ENCODE measurements at places on chromosomes 4 and X.
A peak's percentile ranks its signal among the peaks of the same experiment; 100 is the strongest.

- DNase-seq, result peak; percentile 60
These were observed 1.5 kb downstream of the IRF2 start for GRCh38 chr4:184472614-184473498.

DNA sequence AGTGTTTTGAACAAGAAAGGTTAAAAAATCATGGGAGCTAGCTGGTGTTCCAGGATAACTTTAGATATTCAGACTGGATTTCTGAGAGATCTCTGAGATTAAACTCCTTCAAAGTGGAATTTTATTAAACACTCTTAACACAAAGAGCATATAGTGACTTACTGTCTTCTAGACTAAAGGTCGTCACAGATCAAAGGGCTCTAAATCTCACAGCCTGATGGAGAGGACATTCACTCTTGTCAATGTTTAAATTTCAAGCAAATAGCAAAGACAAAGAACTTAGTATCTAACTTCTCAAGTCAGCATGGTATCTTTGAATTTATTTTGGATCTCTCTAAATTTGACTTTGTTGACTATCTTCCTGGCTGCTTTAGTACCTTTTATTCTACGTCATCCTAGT, 53.7 kb upstream of the NUDT6 start:
- no peak for DNase-seq

DNA sequence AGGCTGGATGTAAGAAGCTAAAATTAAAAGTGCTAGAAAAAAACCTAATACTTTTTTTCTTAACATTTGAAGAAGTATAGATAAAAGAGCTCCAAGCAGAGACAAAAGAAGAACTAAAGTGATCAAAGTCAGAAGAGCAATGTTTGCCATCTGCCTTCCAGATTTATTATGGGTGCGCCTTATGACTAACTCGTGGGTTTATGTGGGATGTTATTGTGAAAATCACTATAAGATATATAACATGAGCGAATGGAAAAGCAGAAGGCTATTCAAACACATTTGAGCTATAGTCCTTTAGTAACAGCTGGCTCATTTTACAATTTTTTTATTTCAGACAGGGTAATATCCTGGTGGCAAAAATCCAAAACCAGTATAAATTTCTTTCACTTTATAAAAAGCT, 1040.7 kb downstream of the RAPGEF2 start:
- DNase-seq, result no peak

- no peak for DNase-seq
These were observed 31.2 kb upstream of the IL3RA start for GRCh38 chrX:1305411-1305810.

DNA sequence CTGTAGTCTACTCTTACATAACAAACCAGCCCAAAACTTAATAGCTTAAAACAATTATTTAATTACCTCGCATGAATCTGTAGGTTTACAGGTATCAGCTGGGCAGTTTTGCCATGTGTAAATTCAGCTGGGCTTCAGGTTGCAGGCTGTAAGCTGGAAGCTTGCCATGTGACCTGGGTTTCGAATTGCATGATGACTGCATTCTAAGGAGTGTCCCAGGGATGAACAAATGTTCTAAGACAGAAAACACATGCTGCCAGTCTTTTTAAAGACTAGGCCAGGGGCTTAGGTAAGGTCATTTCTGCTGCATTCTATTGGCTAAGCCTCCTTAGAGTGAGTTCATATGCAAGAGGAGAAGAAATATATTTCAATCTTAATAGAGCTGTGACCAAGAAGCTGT, 44.8 kb downstream of the GRIA2 start:
- peak; percentile 41 for DNase-seq

DNA sequence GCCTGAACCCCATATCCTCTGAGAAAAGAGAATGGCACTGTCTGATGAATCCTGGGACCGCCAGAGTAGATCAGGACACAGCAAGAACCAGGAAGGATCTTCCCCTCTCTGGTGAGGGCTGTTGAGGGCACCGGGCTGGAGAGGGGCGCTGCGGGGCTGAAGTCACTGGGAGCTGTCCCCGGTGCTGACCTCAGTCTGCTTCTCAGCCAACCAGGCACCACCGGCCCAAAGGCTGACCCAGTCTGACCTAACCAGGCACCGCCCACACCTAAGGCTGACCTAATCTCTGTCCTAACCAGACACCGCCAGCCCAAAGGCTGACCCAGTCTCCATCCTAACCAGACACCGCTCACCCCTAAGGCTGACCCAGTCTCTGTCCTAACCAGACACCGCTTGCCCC, 82.8 kb downstream of the CPZ start:
- peak; percentile 4 for DNase-seq

DNA sequence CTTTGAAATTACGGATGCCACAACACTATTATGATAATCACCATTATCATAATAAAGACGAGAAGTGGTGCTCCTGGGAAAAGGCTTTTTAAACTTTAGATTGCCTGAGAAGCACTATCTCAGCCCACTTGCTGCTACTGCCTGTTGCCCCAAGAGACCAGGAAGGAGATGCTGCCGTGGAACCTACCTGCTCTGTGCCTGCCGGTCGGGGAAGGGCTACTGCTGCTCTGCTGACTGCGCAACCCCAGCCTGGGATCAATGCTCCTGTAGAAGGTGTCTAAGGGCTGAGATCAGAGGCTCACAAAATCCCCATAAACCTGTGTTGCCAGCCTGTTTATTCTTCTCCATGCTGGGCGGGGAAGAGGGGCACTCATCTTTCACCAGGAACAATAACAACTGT, 145.3 kb upstream of the VCX3B start:
- DNase-seq, result no peak

DNA sequence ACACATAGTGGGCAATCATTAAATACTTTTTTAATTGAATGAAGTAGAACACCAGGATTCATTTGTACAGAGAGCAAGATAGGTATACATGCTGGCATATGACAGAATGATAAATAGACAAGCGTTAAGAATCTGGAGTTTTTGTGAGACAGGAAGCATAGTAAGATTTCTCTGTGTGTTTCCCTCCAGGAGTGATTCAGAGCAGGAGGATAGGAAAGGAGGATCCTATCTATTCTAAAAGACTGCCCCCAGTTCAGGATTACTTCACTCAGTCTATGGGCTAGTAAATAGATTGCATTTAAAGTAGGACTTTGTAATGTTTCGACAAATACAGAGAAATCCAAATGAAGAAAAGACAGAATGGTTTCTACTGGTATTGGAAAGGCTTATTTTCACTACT, 423.7 kb downstream of the PDGFC start:
- peak; percentile 32 for DNase-seq

DNA sequence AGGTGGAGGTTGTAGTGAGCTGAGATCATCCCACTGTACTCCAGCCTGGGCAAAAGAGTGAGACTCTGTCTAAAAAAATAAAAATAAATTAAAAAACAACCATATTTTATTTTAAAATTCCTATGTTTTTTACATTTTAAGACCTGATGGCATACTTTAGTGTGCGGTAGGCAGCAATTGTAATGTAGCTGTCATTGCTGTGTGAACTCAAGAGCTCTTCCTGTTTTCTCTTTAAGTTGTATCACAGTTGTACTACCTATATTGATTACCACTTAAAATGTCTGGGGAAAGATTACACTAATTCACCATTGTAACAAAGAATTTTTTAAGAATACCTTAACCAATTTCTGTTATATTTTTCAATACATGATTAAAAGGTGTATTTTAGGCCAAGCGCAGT, 27.3 kb downstream of the ABCE1 start:
- DNase-seq, result no peak
